ENCODE measurements at places on chromosomes 6 and 20.

- no peak for DNase-seq
Observed at GRCh38 chr6:149218915-149219314, 98.6 kb upstream of the TAB2 start.

GRCh38 chr6:11968241-11968806 lies 43.8 kb upstream of the HIVEP1 start:
- DNase-seq, result no peak

GRCh38 chr6:25290306-25291060 lies 11.3 kb downstream of the CARMIL1 start:
- DNase-seq, result no peak

- no peak for DNase-seq
Observed at GRCh38 chr6:24924580-24925356, 11.0 kb downstream of the RIPOR2 start.

GRCh38 chr6:39077882-39078594 lies 29.5 kb downstream of the GLP1R start:
- no peak for DNase-seq

DNA sequence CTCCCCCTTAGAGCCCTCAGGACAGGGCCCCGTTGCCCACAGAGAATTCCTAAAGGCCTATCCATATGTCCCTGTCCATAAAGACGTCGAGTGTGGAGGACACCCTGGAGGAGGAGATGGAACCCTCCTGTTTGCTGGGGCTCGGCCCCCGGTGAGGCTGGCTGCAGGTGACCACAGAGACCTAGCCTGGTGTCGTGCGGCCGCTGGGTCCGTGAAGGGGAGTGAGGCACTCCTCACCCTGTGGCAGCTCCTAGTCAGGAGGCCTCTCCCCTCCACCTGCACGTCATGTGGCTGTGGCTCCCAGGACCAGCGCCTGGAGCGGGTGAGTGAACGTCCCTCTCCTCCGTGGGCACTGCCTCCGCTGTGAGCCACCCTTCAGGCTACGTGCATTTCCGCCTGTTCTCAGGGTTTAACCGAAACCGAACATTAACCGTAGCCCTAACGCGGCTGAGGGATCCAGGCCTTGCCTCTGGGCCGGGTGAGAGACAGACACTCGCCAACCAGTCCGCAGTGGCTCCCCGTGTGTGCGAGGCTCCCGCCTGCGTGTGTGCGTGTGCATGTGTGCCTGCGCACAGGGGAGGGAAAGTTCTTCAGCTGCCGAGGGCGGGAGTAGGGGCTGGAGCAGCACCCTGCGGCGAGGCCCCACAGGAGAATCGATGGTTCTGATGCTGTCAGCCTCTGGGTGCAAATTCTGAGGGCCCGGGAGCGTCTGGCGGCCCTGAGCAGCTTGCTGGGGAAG lies 5.9 kb upstream of the TCEA2 start:
- DNase-seq, result no peak

DNA sequence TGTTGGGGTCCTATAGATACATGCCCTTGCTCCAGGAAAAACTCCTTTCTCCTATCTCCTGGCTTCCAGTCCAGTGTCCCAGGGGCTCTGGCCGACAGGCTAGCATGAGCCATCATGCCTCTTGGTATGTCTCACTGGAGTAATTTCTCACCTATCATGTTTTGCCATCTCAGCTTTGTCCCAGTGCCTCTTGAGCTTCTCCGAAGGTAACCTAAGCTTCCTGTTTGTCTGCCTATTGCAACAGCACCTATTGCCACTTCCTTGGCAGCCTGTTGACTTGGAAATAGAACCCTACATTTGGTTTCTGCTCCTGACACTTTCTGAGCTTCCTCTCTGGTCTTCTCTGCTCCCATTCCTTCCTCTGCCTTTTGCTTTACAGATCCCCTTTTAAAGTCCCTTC lies 197.7 kb downstream of the KCNQ5 start:
- DNase-seq, result no peak

GRCh38 chr6:16766043-16766536 lies 4.8 kb upstream of the ATXN1 start:
- no peak for DNase-seq

- no peak for DNase-seq
Observed at GRCh38 chr6:6556738-6557503, 31.6 kb upstream of the LY86 start.

DNA sequence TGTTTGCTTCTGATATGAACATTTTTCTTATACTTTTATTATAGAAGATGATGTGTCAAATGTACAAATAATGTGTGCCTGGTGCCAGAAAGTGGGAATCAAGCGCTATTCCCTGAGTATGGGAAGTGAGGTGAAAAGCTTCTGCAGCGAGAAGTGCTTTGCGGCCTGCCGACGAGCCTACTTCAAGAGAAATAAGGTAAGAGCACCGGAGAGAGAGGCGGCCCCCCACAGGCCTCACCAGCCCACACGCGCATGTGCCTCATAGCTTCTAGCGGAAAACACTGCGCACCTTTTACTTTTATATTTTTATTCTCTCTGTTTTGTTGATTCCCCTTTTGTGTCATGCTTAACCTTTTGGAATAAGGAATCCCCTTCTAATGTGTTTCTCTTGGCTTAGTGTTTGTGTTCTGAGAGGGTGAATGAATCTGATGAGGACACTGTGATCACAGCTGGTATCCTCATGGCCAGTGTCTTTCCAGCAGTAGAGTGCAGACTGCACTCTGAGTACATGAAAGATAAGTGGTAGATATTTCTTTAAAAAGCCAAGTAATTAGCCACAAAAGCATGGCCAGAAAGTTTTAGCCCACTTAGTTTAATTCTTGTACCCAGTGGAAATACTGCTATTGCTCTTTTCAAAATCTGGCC lies 43.6 kb downstream of the SOBP start:
- DNase-seq, result no peak

Data from hippocampal formation (tissue), 2 donors.